Brain (organoid and tissue), 16 donors: ENCODE measurements at places on chromosomes 3 and 15.

DNA sequence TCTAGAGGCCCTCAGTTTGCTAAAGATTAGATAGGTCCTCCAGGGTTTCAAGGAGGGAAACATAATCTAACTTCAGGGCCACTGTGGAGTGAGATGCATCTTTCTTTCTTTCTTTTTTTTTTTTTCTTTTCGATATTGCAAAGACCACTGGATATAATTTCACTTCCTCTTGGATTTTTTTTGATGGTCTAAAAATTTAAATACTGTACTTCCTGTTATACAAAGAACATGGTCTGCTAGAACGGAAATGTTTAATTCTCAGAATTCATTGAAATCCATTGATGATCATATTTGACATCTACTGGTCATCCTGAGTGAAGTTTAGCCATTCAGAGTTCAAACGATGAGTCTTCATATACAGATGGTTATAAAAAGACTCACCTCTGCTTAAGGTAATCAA lies 808.8 kb upstream of the LMCD1 start:
- DNase-seq, result no peak

DNA sequence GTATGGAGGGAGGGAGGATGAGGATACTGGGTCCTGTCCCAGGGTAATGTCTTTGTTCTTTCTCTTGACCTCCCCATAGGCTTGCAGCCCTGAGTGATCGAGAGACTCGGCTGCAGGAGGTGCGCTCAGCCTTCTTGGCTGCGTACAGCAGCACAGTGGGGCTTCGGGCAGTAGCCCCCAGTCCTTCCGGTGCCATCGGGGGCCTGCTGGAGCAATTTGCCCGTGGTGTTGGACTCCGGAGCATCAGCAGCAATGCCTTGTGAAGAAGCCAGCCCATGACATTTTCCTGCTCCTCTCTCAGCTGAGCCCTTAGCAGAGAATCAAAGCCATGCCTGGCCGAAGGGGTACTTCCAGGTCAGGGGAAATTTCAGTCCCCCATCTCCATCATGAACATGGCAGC lies 1.9 kb upstream of the CPNE9 start:
- no peak for DNase-seq

- DNase-seq, result peak; percentile 92
These were observed at the start of gene SLC9C1 for GRCh38 chr3:112293368-112294321. SLC9C1 (minus strand) TSS chr3:112294216; CDS start chr3:112286791, 7,425 bp downstream.

DNA sequence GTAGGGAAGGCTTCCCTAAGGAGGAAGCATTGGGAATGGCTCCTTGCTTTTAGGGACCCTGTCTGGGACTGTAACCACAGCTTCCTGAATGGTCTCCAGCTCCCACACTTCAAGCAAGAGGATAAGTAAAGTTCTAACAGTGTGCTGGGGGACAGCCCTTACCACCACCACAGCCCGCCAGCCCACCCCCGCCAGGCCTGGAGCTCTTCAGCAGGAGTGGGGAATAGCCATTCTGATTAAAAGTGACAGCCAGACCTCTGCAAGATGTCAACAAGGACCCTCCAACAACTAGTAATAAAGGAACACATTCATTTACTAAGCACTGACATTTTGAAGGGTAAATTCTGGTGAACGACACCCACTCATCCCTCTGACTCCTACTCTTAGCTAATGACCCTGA lies 49.4 kb downstream of the CPN2 start:
- no peak for DNase-seq

DNA sequence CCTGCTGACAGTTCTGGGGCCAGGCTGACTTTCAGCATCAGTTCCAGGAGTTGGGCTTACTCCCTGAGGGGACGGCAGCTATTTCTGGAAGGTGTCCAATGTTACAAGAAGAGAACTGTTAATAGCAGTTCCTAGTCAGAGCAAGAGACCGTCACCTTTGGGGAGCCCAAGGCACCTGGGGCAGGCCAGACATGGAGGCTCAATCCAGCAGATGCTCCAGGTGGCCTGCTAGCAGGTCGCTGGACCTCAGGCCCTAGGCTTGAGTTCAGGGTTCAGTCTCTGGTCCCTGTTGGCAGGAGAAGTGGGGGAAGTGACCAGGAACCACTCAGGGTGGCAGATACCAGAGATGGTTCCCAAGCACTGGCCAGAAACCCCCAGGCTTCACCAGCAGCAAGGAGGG lies 25.9 kb downstream of the C3orf20 start:
- DNase-seq, result no peak

DNA sequence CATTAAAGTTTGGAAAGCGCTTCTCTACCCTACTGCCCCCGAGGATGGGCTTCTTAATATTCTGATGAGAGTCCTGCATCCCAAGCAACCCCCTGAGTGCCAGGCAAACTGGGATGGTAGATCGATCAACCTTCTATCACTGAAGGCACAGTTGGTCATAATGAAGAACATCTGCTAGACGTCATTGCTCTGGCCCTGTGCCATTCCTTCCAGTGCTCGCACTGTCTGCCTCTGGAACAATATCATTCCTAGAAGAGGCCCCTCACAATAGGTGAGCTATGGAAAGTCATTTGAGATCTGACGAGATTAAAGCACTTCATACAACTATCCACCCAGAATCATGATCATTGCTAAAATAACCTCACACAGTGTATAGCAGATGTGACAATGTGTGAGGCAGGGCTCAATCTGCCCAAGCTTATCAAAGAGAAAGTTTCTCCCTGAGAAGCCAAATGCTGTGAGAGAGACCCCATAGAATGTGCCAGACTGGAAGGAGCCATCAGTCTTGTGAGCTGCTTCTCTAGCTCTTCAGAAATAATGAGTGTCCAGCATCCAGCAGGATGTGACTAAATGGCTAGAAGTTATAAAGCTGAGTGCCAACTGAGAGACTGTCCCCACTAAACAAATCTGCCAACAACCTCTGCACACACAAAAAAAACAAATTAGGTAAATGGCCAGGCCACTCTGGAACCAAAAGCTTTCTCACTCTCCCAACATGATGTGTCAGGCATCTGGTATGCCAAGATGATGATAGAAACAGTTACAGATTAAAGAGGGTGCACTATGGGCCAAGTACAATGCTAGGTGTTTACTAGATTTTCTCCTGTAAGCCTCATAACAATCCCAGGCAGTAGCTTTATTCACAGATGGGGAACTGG lies 165.5 kb downstream of the NECTIN3 start:
- DNase-seq, result no peak

GRCh38 chr3:195042743-195043606 lies 228.0 kb downstream of the XXYLT1 start:
- no peak for DNase-seq

DNA sequence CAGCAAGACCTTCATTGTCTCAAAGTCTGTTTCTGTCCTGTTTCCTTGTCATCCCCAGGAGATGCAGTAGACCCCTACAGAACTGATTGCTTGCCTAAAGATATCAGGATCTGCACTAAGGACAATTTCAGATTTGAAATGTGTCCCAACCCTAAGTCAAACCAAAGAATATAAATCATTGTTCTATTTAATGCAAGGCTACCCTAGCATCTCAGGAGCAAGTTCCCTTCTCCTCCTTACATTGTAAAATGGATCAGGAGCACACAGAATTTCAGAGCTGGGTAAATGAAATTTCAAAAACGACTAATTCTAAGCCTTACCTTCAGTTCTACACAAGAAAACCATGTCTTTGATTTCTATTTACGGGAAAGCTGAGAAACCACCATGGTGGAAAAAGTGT lies 360.9 kb upstream of the KCNH8 start:
- no peak for DNase-seq

DNA sequence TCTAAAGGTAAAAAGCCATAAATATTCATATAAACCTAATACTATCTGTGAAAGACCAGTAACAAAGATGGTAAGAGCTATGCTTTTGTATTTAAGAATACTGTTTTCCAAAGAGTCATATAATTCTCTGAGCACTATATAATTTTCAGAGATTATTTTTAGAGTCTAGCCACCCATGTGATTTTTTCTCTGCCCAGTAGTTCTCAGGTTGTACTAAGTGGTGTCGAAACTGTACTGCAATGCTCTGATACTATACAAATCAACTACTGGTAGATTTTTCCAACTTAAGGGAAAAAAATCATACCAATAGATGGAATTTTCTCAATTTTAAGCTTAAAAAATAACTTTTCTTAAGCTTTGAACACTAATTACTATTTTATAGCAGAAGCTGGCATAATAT lies 104.8 kb downstream of the MYO5A start:
- DNase-seq, result no peak

GRCh38 chr3:164397462-164397861 lies 680.8 kb downstream of the SI start:
- DNase-seq, result no peak

- DNase-seq, result peak; percentile 90
These were observed 4.5 kb upstream of the LSAMP start for GRCh38 chr3:116449546-116450350.

DNA sequence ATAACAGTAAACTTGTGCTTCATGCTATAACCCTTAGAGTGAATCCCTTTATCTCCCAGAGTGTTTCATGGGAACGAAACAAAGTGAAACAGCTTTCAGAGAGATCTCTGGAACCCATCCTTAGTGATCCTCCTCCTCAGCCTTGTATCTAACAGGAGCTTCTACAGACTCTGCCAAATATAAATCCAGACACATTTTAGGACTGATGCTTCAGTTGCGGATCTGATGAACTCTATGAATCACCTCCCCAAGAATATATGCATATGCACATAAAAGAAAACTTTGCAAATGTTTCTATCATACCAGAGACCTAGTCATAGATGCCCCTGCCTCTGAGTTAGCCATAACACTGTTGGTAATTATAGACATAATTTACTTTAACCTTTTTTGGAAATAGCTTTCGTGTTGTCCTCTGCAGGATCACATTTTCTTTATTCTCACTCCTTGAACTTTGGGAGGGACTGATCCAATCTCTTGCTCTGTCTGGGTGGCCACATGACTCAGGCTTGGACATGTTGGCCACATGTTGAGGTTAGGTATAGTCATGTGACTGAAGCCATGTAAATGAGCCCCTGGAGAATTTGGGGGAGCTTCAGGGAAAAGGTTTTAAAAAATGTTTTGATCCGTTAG lies 306.4 kb upstream of the CNTN3 start:
- no peak for DNase-seq

GRCh38 chr15:41942886-41943285 lies 29.5 kb downstream of the EHD4 start:
- no peak for DNase-seq

GRCh38 chr15:68275165-68275746 lies 2.3 kb upstream of the FEM1B start:
- no peak for DNase-seq

DNA sequence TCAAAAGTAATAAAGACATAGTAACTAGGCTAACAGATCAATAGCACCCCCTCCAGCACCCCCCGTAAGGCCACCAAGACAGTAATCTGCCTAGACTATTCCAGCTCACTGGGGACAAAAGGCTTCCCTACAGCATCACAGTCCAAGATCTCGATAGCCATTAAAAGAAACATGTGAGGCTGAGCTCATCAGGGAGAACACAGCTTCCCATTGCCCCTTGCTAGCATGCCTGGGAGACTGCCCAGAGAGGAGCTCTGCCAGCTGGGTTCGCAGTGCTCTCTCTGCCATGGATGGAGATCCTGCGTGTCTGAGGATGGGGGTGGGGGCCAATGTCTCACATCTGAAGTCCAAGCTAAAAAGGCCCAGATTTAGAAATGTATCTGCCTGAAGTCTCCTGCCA lies 17.8 kb downstream of the LRIG1 start:
- DNase-seq, result peak; percentile 77

- no peak for DNase-seq
These were observed 74.2 kb downstream of the GTF2E1 start for GRCh38 chr3:120816728-120817127.

DNA sequence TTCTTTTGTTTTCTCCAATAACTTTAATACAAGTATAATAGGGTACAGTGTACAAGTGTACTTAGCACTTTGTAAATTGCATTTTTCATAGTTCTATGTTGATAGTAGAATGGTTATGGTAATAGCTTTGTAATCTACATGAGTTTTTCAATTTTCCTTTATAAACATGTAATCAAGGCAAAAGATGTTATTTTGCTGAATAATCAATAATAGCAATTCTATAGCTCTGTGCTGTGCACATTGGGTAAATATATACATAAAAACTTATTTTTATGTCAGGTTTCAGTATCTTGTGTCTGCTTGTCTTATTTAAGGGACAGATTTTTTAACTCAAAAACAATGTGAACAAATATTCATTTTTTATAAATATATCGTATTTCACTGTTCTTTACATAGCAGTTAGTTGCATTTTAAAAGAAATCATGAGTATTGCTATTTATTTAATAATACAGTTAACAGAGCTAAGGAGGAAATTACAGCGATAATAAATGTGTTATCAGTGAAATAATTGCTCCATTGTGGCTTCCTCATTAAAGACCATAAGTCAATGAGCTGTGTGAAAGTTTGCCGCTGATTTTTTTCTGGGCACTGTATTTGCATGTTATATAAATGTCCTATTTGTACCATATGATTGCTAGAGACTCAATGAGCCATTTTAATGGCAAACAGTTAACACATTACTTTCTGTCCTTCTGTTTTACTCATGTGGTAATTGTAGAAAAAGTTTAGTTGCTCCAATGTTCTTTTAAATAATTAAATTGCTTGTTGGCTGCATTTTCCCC lies 214.6 kb upstream of the STAC start:
- DNase-seq, result no peak

DNA sequence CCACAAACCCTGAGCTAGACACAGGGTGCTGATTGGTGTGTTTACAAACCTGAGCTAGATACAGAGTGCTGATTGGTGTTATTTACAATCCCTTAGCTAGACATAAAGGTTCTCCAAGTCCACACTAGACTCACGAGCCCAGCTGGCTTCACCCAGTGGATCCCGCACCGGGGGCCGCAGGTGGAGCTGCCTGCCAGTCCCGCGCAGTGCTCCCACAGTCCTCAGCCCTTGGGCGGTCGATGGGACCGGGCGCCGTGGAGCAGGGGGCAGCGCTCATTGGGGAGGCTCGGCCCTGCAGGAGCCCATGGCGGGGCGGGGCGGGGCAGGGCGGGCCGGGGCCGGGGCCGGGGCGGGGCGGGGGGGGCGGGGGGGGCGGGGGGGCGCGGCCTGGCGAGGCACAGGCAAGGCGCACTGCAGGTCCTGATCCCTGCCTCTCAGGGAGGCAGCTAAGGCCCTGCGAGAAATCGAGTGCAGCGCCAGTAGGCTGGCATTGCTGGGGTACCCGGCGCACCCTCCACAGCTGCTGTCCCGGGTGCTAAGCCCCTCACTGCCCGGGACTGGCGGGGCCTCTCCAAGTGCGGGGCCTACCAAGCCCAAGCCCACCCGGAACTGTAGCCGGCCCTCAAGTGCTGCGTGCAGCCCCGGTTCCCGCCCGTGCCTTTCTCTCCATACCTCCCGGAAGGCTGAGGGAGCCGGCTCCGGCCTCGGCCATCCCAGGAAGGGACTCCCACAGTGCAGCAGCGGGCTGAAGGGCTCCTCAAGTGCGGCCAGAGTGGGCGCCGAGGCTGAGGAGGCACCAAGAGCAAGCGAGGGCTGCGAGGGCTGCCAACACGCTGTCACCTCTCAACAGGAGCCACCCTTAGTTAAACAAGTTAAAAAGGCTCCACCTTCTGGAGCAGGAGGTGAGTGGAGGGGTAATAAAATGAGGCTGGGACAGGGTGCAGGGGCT lies 9.8 kb upstream of the TMEM40 start:
- no peak for DNase-seq

GRCh38 chr15:65690778-65691177 lies 69.0 kb downstream of the SLC24A1 start:
- no peak for DNase-seq
